ENCODE measurements at places on chromosomes 3 and 15.
A peak's percentile ranks its signal among the peaks of the same experiment; 100 is the strongest.

DNA sequence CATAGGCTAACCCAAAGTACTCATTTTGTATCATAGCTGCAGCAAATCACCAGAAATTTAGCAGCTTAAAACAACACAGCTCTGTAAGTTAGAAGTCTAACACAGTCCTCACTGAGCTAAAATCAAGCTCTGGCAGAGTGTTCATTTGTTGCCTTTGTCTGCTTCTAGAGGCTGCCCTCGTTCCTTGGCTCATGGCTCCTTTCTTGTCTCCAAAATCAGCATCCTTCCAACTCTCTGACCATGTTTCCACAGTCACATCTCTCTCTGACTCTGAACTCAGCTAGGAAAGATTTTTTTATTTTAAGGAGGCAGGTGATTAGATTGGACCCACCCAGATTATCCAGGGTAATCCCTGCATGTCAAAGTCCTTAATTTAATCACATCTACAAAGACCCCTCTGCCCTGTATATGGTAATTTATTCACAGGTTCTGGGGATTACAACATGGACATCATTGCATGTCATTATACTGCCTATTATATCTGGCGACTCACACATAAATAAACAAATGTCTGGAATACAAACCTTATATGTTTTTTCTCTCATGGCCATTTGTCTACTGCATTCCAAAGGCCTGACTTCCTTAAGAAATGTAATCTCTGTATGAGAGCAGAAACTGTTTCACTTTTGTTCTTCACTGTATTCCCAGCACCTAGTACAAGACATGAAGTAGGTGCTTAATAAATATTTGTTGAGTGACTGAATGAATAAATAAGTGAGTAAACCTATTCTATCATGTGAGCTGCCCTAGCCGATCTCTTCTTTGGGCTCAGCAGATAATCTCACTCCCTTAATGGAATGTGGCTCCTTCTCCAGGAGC lies 15.1 kb upstream of the UACA start:
- DNase-seq, result no peak

DNA sequence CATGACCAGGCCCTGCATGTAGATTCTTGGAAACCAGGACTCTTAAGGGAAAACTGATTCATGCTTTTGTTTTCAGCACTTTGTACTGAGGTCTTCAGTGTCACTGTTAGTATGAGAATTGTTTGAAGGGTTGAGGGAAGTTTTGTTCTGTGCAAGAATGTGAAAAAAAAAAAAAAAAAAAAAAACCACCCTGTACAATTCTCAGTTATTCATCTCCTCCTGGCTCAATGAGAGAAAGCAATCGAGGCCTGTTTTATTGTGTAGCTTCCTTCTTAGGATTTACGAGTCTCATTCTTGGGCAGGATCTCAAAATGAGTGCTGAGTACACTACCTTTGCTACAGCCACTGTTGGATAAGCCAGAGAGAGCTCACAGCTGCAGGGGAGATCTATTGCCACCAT lies 469.5 kb downstream of the CNTN4 start:
- DNase-seq, result no peak

- no peak for DNase-seq
These were observed at the start of gene CAV3 for GRCh38 chr3:8733332-8734094. Gene CAV3 (plus strand): TSS chr3:8733802. CDS start chr3:8733877, 75 bp downstream.

GRCh38 chr3:108088146-108088545 lies 2.7 kb downstream of the CD47 start:
- no peak for DNase-seq

GRCh38 chr3:97872525-97873042 lies 50.8 kb downstream of the CRYBG3 start:
- DNase-seq, result peak; percentile 78

GRCh38 chr3:152583963-152584362 lies 251.0 kb upstream of the P2RY1 start:
- no peak for DNase-seq

GRCh38 chr15:38648121-38648843 lies 83.7 kb upstream of the RASGRP1 start:
- DNase-seq, result no peak

GRCh38 chr3:72728958-72729467 lies 119.2 kb downstream of the SHQ1 start:
- DNase-seq, result no peak

DNA sequence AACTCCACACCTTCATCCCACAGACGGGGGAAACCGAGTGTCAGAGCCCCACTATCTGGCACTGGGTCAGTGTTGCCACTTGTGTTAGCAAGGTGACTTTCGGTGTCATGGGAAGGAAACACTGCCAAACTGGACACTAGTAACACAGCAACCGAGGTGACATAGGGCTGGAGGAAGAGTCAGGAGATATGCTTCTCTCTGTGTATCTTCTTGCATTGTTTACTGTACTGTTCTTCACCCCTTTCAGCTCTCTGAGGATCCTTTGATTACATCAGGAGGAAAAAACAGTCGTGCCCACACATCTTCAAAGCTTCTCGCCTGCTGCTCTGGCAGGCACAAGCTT lies 109.4 kb upstream of the RAD18 start:
- DNase-seq, result no peak

DNA sequence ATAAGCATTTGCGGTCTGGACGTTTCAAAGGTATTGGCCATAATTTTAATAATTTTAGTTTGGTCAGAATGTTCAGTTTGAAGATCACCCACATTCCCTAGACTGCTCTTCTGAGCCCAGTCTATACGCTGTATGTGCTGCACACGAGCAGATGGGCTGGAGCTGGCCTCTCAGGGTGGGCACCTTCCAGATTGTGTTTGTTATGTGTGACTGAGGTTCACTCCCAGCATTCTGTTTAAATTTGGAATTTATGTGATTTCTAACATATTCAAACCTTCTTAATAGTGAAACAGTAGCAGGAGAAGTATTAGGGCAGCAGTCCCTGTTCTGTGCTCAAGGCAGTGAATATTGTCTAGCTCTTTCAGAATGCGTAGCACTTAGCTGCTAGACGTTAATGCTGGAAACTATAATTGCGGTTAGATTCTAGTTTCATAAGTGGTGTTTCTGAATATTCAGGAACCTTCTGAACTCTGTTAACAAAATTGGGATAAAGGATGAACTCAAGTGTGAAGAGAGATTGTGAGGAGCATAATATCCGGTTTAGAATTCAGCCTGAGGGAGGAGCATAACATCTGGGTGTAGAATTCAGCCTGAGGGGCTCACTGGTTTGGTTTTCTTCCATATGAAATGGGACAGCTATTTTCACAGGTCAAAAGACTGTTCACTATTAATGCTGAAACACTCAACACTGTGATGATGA lies 68.6 kb upstream of the RPL35A start:
- DNase-seq, result peak; percentile 80

GRCh38 chr15:65923264-65923663 lies 54.0 kb downstream of the RAB11A start:
- no peak for DNase-seq

GRCh38 chr3:192367616-192368015 lies 359.7 kb downstream of the FGF12 start:
- DNase-seq, result no peak

GRCh38 chr3:134291319-134292254 lies 40.9 kb upstream of the RYK start:
- no peak for DNase-seq

DNA sequence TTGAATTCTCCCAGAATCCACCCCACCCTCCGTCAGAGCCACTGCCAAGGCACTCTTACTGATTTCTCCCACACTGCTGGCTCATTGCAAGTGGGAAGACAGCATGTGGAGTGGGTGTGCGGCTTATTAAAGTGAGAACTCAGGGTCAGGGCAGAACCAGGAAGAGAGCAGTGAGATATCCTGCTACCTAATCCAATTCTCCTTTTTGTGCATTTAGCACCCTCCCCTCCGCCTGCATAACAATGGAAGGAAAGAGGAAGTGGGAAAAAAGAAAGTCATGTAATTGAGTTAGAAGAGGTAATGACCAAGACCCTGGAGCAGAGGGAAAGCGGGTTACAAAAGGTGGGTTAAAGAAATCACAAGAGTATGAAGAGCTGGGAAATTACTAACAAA lies 27.8 kb upstream of the PIK3CB start:
- no peak for DNase-seq

All from NCI-H1694 treated with DMSO at 0.1 percent for 48 hours (cell line).